ENCODE measurements at places on chromosomes 1 and 21.

DNA sequence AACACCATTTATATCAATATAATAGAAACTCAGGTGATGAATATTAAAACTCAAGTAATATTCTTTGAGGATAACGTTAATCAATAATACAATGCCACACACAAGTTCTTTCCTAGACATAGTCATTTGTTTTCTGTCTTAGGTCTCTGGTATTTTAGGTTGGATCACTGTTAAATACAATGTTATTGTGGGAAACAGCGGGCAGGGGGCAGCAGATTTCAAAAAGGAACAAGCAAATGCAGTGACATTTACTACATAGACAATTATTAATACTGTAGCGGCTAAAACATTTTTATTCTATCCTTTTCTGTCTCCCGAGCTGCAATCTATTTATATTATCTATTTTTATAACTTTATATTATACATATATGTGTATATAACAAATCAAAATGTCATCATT, 186.4 kb upstream of the ZNHIT6 start:
- peak; percentile 44 for DNase-seq

- no peak for DNase-seq
Observed at GRCh38 chr1:41341772-41342562, 19.3 kb upstream of the FOXO6 start.

DNA sequence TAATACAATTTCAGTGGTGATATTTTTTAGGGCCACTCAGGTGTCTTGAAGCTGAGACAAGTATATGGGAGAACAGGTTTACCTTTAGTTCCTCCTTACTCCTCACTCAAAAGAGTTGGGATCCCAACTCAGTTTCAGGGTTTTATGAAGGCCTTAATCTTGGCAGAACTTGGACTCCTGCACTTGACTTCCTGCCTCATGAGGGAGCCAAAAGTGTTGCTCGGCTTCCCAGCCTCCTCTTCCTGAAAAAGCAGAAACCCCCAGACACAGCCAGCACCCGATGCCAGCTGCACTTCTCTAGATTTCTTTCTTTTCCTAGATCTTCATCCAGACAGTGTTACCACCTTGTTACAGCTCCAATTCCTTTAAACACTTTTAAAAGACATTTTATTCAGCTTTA, 70.8 kb upstream of the TMPRSS2 start:
- DNase-seq: no peak

DNA sequence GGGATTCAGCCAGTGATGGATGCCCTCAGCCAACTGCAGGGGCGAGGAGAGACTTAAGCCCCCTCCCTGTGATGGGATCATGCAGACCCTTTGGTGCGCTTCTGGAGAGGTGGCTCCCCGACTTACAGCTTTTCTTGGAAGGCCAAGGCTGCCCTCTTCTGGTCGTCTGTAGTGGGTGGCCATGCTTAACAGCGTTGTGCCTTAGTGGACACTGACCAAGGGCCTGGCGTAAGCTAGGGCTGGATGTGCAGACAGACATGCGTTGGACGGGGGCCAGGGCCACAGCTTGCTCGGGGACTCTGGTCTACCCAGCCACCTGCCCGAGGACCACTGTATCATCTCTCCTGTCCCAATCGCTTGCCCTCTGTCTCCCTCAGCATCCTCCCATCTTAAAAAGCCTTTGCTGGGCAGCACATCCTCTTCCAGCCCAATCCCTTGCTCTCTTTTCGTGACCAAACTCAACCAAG, 5.5 kb downstream of the AZIN2 start:
- DNase-seq: peak; percentile 85

DNA sequence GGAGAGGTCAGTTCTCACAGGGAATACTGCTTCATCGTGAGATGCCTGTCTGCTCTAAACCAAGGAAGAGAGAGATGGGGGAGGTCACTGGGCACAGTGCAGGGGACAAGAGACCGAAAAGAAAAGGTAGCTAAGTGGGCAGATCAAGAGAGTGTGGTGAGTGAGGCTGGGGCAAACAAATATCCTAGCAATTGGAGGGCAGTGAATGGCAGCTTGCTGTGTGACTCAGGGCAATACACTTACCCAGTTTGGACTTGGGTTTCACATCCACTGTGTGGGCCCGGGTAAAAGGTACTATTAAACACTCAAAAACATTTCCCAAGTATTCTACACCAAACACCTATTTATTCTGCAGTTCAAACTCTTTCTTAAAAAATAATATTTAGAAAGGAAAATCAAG, 10.2 kb downstream of the PLXNA2 start:
- DNase-seq: no peak

DNA sequence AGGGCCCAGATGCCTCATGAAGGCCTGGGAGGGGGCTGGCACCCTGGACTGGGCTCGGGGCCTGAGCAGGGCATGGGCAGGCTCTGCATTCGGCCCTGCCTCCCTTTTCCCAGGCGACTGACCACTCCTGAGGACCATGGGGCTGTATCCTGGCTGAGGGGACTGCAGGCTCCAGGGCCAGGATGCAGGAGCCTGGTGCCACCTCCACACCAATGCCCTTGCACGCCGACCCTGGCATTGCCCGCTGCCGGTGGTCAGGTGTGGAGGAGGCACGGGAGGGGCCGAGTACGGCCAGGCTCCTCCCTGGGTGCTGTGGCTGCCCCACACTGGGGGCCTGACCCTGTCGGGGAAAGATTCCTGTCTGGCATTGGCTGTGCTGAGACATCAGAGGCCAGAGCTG, 128.9 kb downstream of the SIK1 start:
- no peak for DNase-seq

DNA sequence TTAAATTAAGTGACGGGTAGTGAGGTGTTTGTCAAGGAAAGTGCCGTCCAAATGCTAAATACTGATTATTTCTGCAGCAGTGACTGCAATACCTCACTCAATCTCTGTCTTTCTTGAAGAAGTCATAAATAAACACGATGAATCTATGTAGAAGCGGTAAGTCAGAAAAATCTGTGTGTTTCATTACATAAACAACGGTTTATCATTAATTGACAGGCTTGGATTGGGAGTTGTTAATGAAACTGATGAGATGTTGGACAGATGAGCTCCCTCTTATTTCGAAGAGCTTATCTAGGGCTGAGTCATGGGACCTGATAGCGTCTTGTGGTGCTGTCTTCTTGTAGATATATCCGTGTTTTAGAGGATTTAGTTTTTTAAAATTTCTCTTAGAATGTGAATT, 92.2 kb upstream of the SAMD11 start:
- no peak for DNase-seq

- DNase-seq: no peak
Observed at GRCh38 chr1:63967901-63968300, 194.1 kb downstream of the ROR1 start.

DNA sequence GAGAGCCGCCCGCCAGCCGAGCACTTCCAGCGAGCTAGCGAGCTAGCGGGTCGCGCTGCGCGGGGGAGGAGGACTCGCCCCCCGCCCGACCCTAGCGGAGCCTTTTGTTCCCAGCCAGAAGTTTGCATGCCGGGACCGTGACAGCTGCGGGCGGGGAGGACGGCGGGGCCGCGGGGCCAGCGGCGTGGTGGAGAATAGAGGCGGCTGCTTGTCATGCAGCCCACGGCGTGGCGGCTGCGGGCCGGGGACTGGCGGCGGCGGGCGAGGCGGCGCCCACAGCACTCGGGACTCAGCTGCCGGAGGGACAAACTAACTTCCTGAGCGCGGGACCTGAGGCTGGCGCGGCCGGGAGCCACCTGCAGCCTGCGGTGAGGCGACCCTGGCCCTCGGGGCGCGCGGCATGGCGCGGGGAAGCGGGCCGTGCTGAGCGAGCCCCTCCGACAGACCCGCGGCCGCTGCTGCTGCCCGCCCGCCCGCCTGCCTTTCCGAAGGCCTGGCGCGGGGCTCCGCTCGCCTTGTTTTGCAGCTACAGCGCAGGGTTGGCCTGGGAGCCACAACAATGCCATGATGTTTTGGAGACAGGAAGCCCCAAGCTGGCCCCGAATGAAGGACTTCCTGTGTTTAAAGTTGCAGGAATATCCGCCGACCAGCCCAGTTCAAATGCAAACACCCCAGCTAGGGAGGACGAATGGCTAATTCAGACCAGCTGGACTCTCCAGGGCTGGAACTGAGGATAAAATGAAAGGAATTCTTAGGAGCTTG, 82.2 kb upstream of the BMP8A start:
- DNase-seq: peak; percentile 78

DNA sequence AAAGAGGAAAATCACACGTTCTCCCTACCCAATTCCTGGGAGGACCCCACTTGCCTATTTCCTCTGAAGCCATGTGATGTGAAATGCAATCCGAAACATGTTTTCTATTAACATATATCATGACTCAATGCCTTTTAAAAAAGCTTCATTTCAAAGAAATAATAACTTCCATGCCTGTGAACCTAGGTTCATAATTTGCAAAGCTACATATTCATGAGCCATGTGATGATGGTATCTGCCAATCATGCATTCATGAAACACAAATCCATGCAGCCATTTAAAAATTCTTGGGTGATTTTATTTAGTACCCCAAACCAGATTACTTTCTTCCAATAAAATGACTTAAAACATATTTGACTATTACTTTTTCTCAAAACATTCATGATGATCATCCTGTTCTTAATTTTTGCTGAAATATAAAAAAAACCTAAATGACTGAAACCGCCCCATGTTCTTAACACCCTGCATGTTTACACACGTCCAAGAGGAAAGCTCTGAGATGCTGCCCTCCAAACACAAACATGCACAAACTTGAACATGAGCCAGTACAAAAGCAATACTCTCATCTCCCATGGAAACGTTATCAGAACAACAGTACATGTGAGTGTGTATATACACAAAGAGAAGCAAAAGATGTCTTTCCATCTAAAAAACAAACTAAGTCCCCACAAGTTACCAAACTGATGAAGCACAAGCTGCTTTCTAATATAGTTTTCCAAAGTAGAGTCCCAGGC, 140.1 kb downstream of the TGFBR3 start:
- peak; percentile 45 for DNase-seq

DNA sequence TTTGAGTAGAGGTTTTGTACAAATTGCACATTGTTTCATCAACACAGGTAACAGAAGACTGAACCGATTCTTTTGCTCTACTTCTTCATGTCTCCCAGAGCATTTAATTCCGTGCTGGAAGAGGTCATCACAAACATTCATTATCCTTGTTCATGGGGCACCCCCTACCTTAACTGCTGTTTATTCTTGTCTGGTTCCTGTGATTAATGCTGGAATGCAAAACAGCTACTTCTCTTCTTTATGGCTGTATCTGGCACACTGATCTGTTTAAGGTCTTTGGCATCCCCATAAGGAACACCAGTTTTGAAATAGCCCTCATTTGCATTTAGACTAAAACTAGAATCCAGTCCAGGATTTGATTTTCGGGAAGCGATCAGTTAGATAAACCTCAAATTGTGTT, 42.2 kb downstream of the NTNG1 start:
- DNase-seq: no peak

GRCh38 chr1:46153228-46153627, 20.8 kb upstream of the PIK3R3 start:
- DNase-seq: no peak

- peak; percentile 68 for DNase-seq
Observed at GRCh38 chr1:67850151-67850551, 16.9 kb upstream of the GNG12 start.

- DNase-seq: peak; percentile 16
Observed at GRCh38 chr1:206117151-206117948, at the start of gene AVPR1B. Gene AVPR1B (minus strand): TSS chr1:206117388. CDS start chr1:206116890, 498 bp downstream.

GRCh38 chr21:36690628-36691554, 8.0 kb upstream of the SIM2 start:
- DNase-seq: no peak

- no peak for DNase-seq
Observed at GRCh38 chr1:220149742-220150141, 55.8 kb downstream of the IARS2 start.

GRCh38 chr21:33041981-33042380, 16.2 kb downstream of the OLIG2 start:
- no peak for DNase-seq

DNA sequence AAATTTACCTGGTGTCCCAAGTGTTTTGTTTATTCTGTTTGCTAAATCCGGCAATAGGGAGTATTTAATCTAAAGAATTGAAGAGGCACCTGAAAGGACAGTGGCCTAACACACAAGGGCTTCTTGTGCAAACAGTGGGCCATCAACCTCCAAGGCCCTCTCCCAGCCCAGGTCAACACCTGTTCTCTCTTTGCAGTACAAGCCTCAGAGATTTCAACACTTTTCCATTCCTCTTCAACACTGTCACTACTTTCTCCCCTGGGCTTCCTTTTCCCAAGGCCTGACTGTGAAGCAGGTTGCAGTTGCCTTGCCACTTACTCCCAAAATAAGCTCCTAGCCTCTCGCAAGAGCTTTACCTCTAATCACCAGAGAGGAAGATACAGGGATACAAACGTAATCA, 3.2 kb upstream of the SNAPIN start:
- no peak for DNase-seq

DNA sequence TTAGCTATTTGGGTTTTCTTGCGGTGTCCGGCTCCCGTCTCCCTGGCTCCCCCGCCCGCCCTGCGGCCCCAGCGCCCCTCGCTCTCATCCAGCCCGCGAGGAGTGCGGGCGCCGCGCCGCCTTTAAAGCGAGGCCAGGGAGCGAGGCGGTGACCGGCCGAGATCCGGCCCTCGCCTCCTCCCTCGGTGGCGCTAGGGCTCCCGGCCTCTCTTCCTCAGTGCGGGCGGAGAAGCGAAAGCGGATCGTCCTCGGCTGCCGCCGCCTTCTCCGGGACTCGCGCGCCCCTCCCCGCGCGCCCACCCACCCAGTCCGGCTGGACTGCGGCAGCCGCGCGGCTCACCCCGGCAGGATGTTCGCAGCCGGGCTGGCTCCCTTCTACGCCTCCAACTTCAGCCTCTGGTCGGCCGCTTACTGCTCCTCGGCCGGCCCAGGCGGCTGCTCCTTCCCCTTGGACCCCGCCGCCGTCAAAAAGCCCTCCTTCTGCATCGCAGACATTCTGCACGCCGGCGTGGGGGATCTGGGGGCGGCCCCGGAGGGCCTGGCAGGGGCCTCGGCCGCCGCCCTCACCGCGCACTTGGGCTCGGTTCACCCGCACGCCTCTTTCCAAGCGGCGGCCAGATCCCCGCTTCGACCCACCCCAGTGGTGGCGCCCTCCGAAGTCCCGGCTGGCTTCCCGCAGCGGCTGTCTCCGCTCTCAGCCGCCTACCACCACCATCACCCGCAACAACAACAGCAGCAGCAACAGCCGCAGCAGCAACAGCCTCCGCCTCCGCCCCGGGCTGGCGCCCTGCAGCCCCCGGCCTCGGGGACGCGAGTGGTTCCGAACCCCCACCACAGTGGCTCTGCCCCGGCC, 492 bp downstream of the HLX start:
- peak; percentile 42 for DNase-seq

- DNase-seq: peak; percentile 62
Observed at GRCh38 chr1:13901039-13901438, 201.1 kb downstream of the PRDM2 start.

- no peak for DNase-seq
Observed at GRCh38 chr1:159957824-159958268, 3.8 kb upstream of the SLAMF9 start.

- DNase-seq: no peak
Observed at GRCh38 chr1:116558140-116558549, 12.7 kb downstream of the CD58 start.
